ENCODE measurements at places on chromosomes 2 and 18.

- no peak for DNase-seq
These were observed 90.5 kb upstream of the FHL2 start for GRCh38 chr2:105489168-105489878.

- DNase-seq: no peak
These were observed 53.6 kb downstream of the CTDP1 start for GRCh38 chr18:79733135-79733701.

GRCh38 chr2:242015108-242016065 lies 145.9 kb downstream of the RTP5 start:
- DNase-seq: no peak

DNA sequence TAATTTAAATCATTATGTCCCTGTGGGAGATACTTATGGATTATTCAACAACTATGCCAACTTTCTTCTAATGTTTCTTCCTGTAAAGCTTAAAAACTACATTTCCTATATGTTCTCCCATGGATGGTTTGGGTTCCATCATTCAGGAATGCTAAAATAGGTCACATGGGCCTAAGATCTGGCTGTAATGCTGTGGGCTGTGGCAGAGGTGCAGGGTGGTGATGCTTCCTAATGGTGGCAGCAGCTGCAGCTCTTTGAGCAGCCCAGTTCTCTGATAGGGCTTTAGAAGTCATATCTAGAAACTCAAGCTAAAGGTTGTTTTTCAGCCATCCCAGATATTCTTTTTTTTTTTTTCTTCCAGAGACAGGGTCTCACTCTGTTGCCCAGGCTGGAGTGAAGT lies 266.1 kb downstream of the ZNF385B start:
- peak; percentile 57 for DNase-seq

DNA sequence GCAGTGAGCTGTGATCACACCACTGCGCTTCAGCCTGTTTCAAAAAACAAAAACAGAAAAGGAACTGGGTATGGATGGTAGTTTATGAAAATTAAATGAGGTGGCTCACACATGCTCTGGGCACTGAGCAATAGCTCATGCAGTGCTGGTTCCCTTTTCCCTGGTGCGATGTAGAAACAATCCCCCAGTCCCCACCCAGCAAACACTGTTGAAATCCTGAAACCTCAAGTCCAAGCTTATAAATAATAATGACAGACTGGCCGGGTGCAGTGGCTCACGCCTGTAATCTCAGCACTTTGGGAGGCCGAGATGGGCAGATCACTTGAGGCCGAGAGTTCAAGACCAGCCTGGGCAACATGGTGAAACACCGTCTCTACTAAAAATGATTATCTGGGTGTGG lies 55.4 kb upstream of the SMAD2 start:
- DNase-seq: no peak

DNA sequence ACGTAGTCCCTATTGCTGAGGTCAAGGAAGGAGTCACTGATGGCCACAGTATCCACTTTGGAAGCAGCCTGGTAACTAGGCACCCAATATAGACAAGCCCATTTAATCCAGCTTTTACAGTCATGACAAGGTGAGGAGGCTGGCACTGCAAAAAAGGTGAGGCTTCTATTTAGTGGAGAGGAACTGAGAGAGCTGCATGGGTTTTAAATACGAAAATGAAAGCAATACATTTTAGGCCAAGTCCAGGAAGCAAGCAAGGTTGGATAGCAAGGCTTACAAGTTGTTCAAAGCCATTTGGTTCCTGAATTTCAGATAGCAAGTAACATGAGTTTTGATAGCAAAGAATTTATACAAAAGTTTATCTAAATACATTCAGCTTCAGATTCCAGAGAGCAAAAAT lies 80.4 kb downstream of the SGPP2 start:
- DNase-seq: no peak

- no peak for DNase-seq
These were observed 80.3 kb downstream of the TSHZ1 start for GRCh38 chr18:75290737-75291358.

GRCh38 chr2:127807678-127808353 lies 3.2 kb downstream of the WDR33 start:
- no peak for DNase-seq

DNA sequence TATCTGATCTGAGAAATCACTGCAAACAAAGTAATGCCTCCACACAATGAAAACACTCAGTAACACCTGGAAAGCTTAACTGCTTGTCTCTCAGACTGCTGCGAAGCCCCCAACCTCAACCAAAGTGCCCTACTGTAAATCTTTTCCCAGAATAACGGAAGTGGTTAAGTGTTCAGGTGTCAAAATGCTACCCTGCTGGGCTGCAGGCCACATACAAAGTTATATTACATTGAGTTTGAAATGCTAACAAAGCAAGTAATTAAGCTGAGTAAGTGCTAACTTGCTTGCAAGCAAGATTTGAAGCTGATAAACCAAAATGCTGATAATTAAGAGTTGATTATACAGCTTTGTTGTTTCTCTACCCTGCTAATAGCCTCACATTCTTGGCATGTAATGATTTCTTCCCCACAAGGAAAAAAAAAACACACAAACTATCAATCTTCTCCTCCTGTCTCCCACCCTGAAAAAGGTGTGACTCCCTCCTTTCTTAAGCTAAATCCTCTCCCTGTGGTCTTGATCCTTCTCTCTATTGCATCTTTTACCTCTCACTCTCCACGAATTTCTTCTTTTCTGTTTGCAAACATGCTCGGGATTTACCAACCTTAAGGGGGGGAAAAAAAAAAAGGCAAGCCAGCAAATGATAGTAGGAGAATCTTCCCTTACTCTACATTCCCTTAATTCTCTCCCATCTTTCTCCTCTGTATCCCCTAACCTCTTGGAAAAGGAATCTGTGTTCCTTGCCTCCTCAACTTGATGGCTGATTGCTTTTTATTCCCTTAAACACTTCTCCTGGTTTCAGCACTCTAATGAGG lies 266.8 kb upstream of the SIX3 start:
- no peak for DNase-seq

DNA sequence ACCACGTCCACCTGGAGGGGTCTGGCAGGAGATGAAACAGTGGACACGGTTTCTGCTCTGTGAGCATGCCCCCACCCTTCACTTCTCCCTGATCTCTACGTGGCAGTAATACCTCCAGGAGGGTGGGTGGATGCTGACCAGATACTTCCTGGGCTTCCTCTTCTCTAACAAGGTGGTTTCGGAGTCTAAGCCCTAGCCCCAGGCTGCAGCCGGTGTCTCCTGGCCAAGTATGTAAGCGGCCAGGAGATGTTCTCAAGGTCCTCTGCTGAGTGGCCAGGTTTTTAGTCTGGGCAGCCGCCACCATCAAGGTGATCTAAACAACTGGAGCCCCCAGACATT lies 101.8 kb upstream of the ASB18 start:
- no peak for DNase-seq

GRCh38 chr2:133886735-133887675 lies 318.7 kb upstream of the NCKAP5 start:
- peak; percentile 88 for DNase-seq

GRCh38 chr2:27703638-27704341 lies 40.1 kb downstream of the SLC4A1AP start:
- DNase-seq: peak; percentile 91

DNA sequence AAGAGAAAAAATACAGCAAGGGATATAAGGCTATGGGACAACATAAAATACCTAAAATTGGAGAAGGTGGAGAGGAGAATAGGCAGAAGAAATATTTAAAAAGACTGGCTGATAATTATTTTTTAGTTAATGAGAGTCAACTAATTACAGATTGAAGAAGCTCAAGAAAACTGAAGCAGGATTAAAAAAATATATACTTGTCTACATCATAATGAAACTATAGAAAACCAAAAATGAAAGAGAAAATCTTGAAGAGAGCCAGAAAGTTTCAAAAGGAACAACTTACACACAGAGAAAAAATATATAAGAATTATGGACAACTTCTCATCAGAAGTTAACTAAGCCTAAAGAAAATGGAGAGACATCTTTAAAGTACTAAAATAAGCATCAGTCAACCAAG lies 62.9 kb upstream of the APCDD1 start:
- no peak for DNase-seq

DNA sequence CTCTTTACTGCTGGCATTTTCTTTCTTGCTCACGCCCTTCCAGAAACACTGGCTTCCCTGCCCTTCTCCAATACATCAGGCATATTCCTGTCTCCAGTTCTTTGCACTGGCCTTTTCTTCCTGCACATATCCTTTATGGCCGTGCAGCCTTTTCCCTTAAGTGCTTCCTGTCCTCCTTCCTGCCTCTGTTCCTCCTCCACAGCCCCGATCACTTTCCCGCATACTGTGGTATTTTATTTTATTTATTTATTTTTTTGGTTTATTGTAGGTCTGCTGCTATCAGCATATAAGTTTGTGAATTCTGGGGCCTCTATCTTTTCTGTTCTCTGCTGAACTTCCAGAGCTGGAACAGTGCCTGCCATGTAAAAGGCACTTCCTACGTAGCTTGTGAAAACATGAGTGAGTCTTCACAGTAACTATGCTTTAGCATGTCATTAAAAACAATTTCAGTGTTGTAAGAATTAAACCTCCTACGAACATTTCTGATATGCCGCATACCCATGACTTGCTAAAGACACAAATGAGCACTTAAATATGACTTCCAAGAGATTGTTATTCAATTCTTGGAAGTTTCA lies 289.1 kb downstream of the TRIB2 start:
- no peak for DNase-seq

- DNase-seq: no peak
These were observed 127.3 kb downstream of the PRKCE start for GRCh38 chr2:45778720-45779171.

DNA sequence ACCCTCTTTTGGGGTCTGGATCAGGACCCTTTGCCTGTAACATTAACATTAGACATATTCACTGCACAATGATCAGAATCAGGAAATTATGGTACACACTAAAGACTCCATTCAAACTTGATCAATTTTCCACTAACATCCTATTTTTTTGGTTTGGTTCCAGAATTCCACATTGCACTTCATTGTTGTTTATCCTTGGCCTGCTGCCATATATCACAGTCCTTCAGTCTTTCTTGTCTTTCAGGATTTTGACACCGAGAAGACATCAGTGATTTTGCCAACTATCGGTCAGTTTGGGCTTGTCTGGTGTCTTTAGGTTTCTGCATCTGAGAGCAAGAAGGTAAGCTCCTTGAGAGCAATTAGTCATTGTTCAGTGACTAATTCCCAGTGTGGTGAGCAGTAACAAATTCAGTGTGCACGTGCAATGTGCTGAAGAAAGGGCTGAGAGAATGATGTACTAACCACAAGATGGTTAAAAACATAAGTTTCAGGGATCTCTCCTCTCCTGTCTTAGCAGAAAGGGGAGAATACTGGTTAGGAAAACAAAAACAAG lies 23.5 kb downstream of the MARCHF4 start:
- DNase-seq: peak; percentile 38

GRCh38 chr18:32093523-32093922 lies 1.8 kb downstream of the RNF138 start:
- DNase-seq: no peak

DNA sequence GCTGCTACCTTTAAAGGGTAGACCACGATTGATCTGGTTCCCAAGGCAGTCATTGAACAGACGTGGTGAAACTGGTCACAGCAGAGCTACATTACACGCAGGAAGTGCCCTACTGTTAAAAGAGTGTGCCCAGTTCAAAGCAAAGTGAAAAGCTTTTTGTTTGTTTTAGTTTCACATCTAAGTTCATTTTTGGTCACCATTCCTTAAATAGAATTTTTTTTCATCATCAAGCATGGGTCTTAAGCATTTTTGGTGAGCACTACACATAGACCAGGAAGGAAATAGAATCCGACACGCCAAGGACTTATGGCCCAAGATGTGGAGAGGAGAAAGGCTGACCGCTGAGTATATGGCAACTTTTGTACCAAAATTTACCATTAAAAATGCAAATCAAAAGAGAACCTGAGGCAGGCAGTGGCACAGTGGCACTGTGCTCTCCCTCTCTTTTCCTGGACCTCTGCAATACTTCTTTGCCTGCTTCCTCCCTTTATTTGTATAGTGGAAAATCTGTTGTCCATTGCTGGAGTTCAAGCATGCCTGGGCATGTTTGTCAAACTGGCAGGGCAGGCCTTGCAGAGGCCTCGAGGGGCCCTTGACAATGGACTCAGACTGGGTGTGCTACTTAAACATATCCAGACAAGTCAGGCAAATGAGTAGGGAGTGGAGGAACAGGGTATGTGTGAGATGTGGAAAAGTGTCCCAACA lies 42.6 kb upstream of the HNRNPA3 start:
- peak; percentile 72 for DNase-seq

DNA sequence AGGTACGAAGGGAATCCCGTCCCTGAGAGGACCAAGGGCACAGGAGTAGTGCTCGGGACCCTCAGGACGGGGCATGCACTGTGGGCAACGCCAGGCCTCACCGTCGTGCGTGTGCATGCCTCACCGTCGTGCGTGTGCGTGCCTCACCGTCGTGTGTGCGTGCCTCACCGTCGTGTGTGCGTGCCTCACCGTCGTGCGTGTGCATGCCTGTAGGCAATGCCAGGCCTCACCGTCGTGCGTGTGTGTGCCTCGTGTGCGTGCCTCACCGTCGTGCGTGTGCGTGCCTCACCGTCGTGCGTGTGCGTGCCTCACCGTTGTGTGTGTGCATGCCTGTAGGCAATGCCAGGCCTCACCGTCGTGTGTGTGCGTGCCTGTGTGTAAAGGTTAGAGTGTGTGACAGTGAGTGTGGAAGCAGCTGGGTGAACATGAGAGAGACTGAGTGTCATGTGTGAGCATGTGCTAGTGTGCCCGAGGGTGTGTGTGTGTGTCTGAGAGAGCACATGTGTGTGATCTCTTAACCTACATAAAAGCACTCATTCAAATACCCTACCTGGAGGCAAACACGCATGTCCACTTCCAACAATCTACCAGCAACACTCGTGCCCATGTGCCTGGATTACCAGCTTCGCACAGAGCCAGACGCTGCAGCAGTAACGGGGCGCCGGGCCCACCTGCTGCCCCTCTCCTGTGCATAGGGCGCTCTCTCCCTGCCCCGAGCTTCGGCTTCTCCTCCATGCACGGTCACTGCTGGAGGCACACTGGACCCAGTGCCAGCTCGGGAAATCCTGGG lies 36.3 kb downstream of the ZNF516 start:
- peak; percentile 33 for DNase-seq

GRCh38 chr2:241869087-241869961 lies at the start of gene RTP5:
Gene RTP5 (plus strand): TSS chr2:241869729. CDS start chr2:241869757, 28 bp downstream.
- DNase-seq: no peak

GRCh38 chr2:191889931-191890330 lies 43.0 kb upstream of the CAVIN2 start:
- DNase-seq: no peak

GRCh38 chr2:160253440-160254188 lies 53.5 kb upstream of the ITGB6 start:
- no peak for DNase-seq

- DNase-seq: peak; percentile 29
These were observed 11.5 kb upstream of the ST8SIA5 start for GRCh38 chr18:46768166-46768921.

GRCh38 chr18:49447810-49448745 lies 12.4 kb downstream of the DYM start:
- peak; percentile 70 for DNase-seq
